Kidney (tissue), 22 donors: ENCODE measurements at places on chromosomes 13 and 19.

- no peak overlapping the region for H3K27ac ChIP-seq
- no peaks in the 10 kb centered on the region for H3K36me3 ChIP-seq
- no peaks in the 10 kb centered on the region for H3K27me3 ChIP-seq
- H3K4me3 ChIP-seq = no peak overlapping the region
- no peaks in the 10 kb centered on the region for H3K4me1 ChIP-seq
Measured at GRCh38 chr13:66446413-66446812, 783.7 kb downstream of the PCDH9 start.

DNA sequence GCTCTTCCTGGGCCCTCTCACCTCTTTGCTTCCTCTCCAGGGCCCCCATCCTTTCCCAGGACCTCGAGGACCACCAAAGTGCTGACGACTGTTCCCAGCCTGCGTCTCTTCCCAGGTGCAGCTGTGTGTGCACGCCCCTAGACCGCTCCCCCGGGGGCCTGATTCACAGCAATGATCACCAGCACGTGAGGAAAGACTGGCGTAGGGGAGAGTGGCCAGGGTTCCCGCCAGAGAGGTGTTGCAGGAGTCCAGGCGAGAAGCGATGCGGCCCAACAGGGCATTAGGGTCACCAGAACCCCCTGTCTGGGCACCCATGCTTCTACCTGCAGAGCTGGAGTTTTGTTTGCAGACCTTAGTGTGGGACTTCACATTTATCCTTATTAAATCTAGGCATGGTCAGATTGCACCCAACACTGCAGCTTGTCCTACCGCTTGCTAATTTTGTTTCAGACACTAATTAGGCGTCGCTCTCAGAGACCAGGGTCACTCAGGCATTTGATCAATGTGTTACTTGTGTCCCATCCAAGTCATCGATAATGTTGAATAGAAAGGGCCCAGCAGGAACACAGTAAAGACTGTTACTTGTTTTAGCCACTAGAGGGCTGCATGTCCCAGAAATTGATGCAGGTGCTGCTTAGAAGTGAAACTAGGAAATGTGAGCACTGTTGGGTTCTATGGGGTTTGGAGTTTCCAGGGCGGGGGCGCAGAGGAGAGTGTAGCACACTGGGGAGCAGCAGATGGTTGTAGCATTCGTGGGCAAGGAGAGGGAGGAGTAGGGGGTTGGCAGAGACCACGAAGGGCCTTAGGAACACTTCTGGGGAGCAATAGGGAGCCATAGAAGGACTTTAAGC is 53.2 kb downstream of the CDADC1 start:
- H3K27ac ChIP-seq = no peak overlapping the region
- no peaks in the 10 kb centered on the region for H3K36me3 ChIP-seq
- peak overlapping the region; percentile 62 for H3K4me3 ChIP-seq
- peaks cover 3% of the 10 kb centered on the region for H3K4me1 ChIP-seq
- no peaks in the 10 kb centered on the region for H3K27me3 ChIP-seq
- peak; percentile 57 for DNase-seq

GRCh38 chr19:6519289-6519688 is 11.5 kb upstream of the TNFSF9 start:
- H3K36me3 ChIP-seq = no peaks in the 10 kb centered on the region
- no peak for DNase-seq
- no peak overlapping the region for H3K4me3 ChIP-seq

DNA sequence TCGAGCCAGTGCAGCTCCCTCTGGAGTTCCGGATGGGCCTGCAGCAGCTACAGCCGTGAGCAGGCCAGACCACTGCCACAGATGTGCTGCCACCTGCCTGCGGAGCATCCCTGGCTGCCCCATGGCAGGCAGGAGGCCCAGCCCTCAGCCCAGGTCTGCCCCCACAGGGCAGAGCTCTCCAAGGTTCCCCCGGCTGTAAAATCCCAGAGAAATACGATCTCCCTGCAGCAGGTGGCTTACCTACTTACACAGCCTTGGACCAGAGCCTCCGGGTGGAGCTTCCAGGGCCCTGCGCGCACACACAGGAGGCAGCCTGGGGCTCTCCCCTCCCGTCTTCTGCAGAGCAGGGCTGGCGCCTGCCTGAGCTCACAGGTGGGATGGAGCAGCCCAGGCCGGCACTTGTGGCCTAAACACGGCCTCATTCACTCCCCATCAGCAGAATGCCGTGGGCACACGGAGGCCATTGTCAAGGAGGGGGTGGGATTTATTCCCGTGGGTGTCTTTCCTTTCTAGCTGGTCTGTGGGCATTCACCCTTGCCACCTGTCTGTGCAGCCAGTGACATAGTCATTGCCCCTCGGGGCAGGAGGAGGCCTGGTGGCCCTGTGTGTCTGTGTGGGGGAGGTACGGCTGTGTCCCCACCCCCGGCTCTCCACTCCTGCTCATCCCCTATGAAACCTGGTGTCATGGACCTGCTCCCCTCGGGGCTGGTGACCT is 118.0 kb downstream of the KDM4B start:
- no peaks in the 10 kb centered on the region for H3K36me3 ChIP-seq
- no peaks in the 10 kb centered on the region for H3K27me3 ChIP-seq
- no peak overlapping the region for H3K27ac ChIP-seq
- DNase-seq = peak; percentile 78
- H3K4me1 ChIP-seq = peaks cover 10% of the 10 kb centered on the region
- H3K4me3 ChIP-seq = no peak overlapping the region

DNA sequence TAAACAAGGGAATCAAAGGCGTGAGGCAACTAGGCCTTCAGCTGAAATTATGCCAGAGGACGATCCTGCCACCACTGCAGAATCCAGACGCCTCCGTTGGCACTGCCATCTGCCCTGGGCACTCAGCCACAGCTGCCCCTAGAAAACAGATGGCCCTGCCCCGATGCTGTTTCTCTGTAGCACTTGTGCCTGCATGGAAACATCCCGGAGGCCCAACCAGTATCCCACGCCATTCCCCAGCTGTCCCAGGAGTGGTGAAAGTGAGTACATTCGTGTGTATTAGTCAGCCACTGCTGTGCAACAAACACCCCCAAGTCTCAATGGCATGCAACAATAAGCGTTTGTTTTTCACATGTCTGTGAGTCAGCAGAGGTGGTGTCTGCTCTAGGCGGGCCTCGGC is 8.9 kb upstream of the CRTC1 start:
- DNase-seq = no peak
- H3K36me3 ChIP-seq = no peaks in the 10 kb centered on the region
- H3K27me3 ChIP-seq = no peaks in the 10 kb centered on the region

GRCh38 chr19:35134601-35135242 is at the start of gene LGI4:
LGI4 (minus strand) TSS chr19:35135059; CDS start chr19:35134680, 379 bp downstream.
- H3K4me1 ChIP-seq = peaks cover 6% of the 10 kb centered on the region
- H3K27me3 ChIP-seq = no peaks in the 10 kb centered on the region
- DNase-seq = no peak
- no peaks in the 10 kb centered on the region for H3K36me3 ChIP-seq
- H3K27ac ChIP-seq = peak within 1 kb of the TSS; percentile 51

DNA sequence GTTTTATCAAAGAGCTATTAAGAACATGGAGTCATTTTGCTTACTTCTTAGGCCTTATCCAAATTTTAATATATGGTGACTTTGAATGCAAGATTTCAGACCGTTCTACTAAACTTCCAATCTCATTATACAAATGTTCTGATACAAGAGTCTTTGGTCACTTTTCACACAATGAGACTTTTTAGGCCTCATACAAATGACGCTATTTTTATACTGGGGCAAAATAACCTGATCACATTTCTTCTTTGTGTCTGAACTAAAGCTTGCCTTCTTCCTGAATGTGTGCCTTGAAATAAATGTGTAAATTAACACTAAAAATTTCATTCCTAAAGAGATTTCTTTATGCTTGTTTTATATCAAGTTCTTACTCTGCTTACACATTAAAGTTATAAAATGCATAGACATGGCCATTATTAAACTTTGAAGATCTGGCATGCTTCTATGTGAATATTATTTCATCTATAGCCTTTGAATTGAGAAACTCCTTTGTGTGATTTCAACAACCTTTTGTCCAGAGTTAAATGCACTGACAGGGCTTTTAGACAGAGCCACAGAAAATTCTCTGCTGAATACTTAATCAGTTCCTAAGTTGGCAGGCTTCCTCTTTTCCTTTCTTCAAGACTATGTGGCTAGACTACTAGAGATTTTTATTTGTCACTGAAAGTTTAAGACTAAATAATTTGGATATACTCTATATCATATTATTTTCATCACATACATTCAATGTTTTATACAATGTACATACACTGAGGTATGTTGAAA is 86.1 kb downstream of the EDNRB start:
- H3K27ac ChIP-seq = no peak overlapping the region
- H3K4me1 ChIP-seq = no peaks in the 10 kb centered on the region
- H3K27me3 ChIP-seq = no peaks in the 10 kb centered on the region
- H3K36me3 ChIP-seq = no peaks in the 10 kb centered on the region
- H3K4me3 ChIP-seq = no peak overlapping the region

- no peak overlapping the region for H3K27ac ChIP-seq
- no peaks in the 10 kb centered on the region for H3K36me3 ChIP-seq
- H3K4me1 ChIP-seq = no peaks in the 10 kb centered on the region
- H3K4me3 ChIP-seq = no peak overlapping the region
Measured at GRCh38 chr13:98938801-98939200, 39.1 kb downstream of the DOCK9 start.

DNA sequence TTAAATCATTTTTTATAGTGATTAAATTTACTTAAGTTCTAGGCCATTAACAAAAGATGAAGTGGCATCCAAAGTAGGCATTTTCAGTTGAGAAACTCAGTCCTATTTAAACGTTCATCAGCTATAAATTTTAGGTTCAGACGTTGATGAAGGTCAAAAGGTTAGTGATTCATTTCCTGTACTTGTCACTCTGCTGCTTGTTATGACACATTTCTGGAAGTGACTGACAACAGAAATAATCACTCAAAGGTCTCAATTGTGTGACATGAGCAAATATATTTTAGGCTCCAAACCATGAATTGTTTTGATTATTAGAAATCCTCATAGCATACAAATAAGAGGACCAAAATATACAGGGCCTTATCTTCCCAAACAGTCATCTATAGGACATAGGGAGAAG is 10.3 kb upstream of the EDNRB start:
- no peaks in the 10 kb centered on the region for H3K4me1 ChIP-seq
- H3K27ac ChIP-seq = no peak overlapping the region
- DNase-seq = no peak
- no peaks in the 10 kb centered on the region for H3K27me3 ChIP-seq

DNA sequence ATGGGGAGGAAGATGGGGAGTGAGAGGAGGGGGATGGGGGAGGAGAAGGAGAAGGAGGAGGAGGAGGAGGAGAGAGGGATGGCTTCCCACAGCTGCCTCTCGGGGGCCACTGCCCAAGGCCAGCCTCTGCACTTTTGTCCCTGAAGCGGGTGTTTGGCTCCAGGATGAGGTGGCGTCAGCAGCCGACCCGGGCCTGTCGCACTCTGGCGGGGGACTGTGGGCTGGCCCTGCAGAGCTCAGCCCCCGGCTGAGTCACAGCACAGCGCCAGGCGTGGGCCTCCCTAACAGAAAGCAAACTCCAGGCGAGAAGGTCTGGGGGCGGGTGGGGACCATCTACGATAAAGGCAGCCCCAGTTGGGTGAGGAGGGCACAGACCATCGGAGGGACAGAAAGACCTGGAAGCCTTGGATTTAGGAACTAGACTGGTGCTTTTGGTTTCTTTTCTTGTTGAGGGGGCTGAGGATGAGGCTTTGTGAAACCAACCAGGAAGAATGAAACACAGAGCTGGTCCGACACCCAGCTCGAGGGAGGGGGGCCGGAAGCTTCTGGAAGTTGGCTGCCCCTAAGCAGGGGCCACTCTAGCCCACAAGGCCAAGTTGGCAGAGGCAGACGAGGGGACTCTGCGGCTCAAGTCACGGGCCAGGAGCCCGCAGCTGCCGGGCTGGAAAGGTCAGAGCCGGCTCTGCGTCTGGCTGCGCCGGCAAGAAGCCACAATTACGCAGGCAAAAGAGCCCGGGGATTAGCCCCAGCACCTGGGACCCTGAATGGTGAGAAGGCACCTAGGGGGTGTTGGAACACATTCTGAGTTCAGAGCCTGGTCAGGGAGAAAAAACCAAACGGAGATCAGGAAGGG is 18.2 kb downstream of the LSM4 start:
- H3K36me3 ChIP-seq = no peaks in the 10 kb centered on the region
- peak overlapping the region; percentile 46 for H3K4me3 ChIP-seq
- H3K27ac ChIP-seq = peak overlapping the region; percentile 99
- no peaks in the 10 kb centered on the region for H3K27me3 ChIP-seq
- no peaks in the 10 kb centered on the region for H3K4me1 ChIP-seq

DNA sequence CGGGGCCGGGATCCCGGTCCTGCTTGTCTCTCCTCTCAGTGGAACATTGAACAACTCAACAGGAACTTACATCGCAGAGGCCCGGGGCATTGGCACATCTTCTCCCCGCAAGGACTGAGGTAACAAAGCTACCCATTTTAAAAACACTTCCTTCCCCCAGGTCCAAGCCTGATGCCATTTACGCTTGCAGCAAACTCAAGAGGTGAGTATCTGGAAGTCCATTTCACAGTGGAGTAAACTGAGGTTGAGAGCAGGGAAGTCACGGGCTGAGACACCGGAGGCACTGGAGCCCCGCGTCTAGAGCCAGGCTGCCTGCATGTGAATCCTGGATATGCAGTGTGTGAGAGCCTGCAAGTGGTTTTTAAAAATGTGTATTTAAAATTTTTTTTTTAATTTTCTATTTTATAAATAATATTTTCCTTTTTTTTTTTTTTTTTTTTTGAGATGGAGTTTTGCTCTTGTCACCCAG is 492 bp upstream of the PGLYRP1 start:
- H3K27ac ChIP-seq = no peak overlapping the region
- no peaks in the 10 kb centered on the region for H3K36me3 ChIP-seq
- no peak overlapping the region for H3K4me3 ChIP-seq
- DNase-seq = no peak

- no peaks in the 10 kb centered on the region for H3K4me1 ChIP-seq
- no peak overlapping the region for H3K27ac ChIP-seq
- no peak overlapping the region for H3K4me3 ChIP-seq
- no peaks in the 10 kb centered on the region for H3K27me3 ChIP-seq
- H3K36me3 ChIP-seq = no peaks in the 10 kb centered on the region
Measured at GRCh38 chr13:31545616-31546015, 193.7 kb upstream of the RXFP2 start.
